ENCODE measurements at places on chromosomes 6 and 20.

GRCh38 chr20:17504066-17504897 lies 26.9 kb downstream of the BFSP1 start:
- peak; percentile 73 for DNase-seq

DNA sequence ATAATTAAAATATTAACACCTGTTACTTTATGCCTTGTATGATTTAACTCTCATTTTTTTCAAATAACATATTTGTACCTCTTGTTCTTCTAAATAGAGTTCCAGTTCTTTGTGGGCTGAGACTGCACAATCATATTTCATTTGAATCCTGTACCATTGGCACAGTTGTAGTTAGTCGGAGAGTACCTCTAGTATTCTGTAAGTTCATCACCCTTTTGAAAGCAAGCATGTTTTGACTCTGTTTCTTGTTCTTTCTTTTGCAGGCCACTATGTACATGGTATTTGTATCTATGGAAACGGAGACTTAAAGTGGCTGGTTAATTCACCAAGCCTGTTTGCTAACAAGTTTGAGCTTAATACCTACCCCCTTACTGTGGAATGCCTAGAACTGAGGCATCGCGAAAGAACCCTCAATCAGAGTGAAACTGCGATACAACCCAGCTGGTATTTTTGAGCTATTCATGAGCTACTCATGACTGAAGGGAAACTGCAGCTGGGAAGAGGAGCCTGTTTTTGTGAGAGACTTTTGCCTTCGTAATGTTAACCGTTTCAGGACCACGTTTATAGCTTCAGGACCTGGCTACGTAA lies 68.2 kb downstream of the C6orf52 start:
- DNase-seq: no peak

DNA sequence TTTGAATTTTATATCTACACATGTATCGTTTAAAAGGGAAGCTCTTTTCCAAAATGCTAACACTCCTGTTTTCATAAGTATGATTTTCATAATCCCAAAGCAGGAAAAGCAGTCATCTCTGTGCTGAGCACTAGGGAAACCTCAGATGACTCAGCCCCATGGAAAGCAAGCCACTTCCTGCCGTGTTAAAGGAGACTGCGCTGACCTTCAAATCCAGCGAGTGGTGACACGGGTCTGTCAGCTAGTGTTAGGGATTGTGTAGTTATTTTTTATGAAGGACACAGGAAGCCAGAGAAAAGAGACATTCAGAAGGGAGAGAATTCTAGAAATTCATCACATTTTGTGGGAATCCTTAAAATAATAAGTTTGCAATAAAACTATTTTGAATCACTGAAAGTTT lies 57.0 kb upstream of the CD93 start:
- peak; percentile 68 for DNase-seq

- DNase-seq: no peak
These were observed 96.8 kb downstream of the PHACTR1 start for GRCh38 chr6:12813321-12813720.

DNA sequence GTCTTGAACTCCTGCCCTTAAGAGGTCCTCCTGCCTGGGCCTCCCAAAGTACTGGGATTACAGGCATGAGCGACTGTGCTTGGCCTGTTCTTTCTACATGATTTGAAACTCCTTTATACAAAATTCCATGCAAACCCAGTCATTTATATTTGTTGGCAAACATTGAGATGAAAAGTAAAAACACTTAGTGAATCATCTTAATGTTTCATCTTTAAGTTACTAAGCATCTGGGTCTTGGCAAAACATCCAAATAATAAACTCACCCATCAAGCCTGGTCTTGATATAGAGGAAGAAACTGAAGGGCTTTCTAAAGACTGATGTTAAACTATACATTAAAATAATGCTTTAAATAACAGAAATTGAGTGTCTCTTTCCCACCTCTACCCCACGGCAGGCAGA lies 95.1 kb downstream of the FUT9 start:
- no peak for DNase-seq

DNA sequence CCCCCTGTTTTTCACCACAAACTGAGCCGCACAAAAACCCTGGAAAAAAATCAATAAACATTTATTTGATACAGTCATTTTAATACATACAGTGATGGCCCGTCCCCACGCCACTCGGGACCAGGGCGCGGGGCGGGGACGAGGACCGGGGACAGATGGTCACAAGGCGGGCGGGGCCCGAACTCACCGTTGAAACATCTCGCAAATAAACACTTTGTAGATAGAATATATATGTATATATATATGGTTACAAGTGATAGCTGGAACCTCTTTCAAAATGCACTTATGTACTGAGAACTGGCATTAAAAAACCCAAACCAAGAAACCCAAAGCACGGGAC lies 418 bp upstream of the UCKL1 start:
- DNase-seq: no peak

DNA sequence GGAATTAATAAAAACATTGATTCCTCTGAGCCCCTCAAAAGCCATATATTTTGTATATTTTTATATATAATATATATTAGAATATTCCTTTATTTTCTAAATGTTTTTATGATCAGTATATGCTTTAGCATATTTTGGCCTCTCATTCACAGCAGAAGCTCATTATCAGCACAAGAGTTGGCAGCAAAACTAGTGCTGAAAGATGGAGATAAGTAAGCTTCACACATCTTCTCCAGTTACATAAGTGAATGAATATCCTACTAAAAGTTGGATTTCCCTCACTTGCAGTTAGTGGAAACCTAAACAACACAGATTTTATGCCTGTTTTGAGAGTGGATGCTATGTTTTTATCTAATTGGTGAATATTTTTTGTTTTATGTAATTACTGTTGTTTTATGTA lies 1303.8 kb upstream of the ADGRB3 start:
- no peak for DNase-seq

- peak; percentile 77 for DNase-seq
These were observed 5.1 kb downstream of the RREB1 start for GRCh38 chr6:7112741-7113313.

- DNase-seq: no peak
These were observed 88.3 kb downstream of the SH3BGRL2 start for GRCh38 chr6:79719248-79719960.

DNA sequence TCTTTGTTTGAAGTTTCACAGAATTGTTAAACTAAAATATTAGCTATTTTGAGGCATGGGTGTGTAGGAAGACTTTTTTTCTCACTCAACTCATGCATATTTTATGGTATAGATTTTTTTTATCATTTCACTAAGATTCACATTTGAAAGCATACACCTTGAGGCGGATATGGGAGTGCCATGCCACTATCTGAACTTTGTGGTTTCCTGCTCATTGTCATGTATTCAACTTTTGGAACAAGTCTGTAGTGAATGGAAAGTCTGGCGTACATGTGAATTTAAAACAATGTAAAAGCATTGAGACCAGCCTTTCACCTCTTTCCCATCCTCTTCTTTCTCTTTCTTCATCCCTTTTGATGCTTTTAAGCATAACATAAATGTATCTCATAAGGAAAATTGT lies 147.9 kb downstream of the TPBG start:
- DNase-seq: no peak

GRCh38 chr20:58508762-58509395 lies 6.3 kb downstream of the APCDD1L start:
- DNase-seq: no peak

- DNase-seq: no peak
These were observed 17.8 kb upstream of the RALGAPB start for GRCh38 chr20:38454556-38455473.

- DNase-seq: no peak
These were observed 667.7 kb upstream of the AGPAT4 start for GRCh38 chr6:161941565-161941964.

- no peak for DNase-seq
These were observed 32.1 kb upstream of the ID4 start for GRCh38 chr6:19805129-19805481.

- no peak for DNase-seq
These were observed 44.9 kb downstream of the CPXM1 start for GRCh38 chr20:2755451-2756055.

- DNase-seq: no peak
These were observed 299.0 kb upstream of the STXBP5 start for GRCh38 chr6:146905181-146905704.

GRCh38 chr6:31353384-31353945 lies 3.5 kb downstream of the HLA-B start:
- DNase-seq: no peak

- no peak for DNase-seq
These were observed 56.5 kb upstream of the ADGRF1 start for GRCh38 chr6:47098570-47098993.

DNA sequence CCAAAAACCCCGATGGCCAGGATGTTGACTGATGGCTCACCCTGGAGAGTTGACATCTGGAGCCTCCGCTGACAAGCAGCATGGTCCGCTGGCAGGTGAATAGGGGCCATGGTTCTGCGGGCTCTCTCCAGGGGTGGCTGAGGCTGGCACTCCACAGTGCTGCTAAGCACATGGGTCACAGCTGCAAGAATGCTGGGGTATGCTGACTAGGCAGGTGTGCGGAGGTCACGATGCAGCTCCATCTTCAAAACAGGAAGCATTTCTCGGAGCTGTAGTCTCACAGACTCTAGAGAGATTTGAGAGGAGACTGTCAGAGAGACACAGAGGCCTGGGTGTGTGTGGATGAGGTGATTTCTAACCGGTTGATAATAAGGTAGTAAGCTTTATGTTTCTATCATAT lies 341.6 kb downstream of the NRN1 start:
- no peak for DNase-seq

GRCh38 chr20:10171864-10172751 lies 46.5 kb upstream of the SNAP25 start:
- DNase-seq: peak; percentile 38

GRCh38 chr6:150715133-150715532 lies 115.4 kb downstream of the PLEKHG1 start:
- DNase-seq: no peak

DNA sequence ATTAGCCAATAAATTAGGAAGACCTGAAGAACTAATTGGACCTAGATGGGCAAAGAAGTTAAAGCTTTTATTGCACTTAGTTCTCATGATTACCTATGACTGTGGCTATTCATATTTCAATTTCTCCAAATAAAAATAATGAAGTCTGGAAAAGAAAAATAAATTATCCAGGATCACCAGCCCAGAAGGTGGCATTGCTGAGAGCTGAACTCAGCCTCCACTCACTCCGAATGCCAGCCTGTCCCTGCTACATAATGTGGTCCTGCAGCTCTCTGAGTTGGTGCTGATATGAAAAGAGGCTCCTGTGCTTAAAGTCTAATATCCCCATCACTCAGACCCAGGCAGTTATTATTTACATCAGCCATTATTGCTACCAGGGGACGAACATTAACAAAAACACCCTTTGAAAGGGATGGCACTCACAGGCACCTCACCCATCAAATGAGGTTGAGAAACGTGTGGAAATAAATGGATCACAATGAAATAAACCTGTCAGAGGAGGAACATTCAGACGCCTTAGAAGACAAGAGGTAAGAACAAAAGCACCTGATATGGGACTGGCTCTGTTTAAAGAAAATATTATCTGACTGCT lies 649.7 kb upstream of the CHD6 start:
- DNase-seq: no peak

GRCh38 chr6:40599555-40599954 lies 12.4 kb upstream of the LRFN2 start:
- peak; percentile 29 for DNase-seq

GRCh38 chr20:32779500-32780211 lies 17.5 kb downstream of the DNMT3B start:
- no peak for DNase-seq

GRCh38 chr6:91827151-91827550 lies 1240.3 kb upstream of the MAP3K7 start:
- no peak for DNase-seq

DNA sequence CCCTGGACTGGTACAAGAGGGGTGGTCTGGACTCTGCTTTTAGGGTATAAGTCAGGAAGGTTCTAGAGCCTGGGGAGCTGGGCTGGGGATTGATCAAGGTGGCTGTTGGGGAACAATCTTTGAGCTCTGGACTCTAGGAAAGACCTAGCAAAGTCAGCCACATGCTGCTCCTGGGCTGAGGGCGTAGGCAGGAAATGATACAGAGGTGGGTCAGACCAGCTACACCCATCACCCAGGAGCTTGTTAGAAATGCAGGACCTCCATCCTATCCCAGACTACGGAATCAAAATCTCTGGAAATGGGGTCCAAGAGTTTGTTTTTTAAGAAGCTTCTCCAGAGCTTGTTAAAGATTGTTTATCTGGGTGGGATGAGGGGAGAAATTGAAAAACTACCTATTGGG lies 9.4 kb downstream of the ADTRP start:
- DNase-seq: no peak

GRCh38 chr6:126541806-126542491 lies 202.0 kb downstream of the CENPW start:
- no peak for DNase-seq

GRCh38 chr6:162267126-162267525 lies 460.4 kb downstream of the PRKN start:
- no peak for DNase-seq

DNA sequence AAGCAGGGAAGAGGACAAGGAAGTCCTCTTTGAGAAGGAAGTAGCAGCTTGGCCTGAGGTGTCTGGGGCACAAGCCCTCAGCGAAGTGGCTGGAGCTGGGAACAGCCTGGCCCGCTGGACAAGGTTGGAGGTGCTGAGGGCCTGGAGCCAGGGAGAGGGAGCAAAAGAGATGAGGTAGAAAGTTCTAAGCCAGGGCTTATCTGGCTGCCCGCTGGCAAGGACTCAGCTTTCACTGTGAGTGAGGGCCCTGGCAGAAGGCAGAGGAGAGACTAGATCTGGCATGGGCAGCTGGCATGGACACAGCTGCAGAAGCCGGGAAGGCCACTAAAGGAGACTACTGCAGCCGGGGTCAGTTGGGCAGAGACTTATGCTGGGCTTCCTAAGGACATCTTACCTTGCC lies 21.8 kb upstream of the PCMTD2 start:
- DNase-seq: no peak

DNA sequence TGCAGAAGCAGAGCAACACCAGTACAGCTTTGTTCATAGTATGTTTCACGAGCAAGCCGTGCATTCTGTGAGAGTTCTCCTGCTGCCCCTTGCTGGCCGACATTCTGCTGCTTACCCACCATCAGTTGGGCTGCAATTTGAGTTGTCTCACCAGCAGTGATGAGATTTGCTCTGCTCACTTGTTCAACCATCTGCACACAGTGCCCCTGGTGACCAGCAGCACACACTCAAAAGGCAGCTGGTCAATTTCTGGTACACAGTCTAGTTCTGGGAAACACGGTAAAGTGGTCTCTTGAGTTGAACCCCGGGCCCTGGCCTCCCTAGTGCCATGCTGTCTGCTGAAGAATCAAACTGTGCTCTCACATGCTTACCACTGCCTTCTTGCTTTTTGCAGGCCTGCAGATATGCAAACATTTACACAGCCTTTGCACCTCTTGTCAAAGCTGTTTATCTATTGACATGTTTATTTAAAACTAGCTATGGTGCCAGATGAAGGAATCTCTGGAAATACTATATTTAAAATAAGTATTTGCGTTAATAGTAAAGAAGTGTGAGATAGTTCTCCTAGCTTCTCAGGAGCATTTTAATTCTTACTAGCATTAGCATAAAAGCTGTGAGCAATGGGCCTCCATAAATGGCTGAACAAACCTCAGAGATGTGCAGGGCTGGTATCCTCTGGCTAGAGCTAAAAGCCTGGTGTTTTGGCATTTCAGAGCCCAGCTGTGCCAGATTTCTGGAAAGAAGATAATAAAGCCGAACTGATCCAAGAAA lies 234.3 kb downstream of the ARHGAP18 start:
- DNase-seq: no peak
